Heart right ventricle (tissue), 16 donors: ENCODE measurements at places on chromosomes 12 and 14. TPM values are rescaled to one million over a fixed set of nuclear protein-coding genes. Genes with fewer than 3 reads are reported as not detected.

- DNase-seq: no peak
Observed at GRCh38 chr14:35189422-35189821, 67.1 kb downstream of the PRORP start.

GRCh38 chr12:97701901-97702300 is 239.3 kb downstream of the RMST start:
- no peak for DNase-seq

DNA sequence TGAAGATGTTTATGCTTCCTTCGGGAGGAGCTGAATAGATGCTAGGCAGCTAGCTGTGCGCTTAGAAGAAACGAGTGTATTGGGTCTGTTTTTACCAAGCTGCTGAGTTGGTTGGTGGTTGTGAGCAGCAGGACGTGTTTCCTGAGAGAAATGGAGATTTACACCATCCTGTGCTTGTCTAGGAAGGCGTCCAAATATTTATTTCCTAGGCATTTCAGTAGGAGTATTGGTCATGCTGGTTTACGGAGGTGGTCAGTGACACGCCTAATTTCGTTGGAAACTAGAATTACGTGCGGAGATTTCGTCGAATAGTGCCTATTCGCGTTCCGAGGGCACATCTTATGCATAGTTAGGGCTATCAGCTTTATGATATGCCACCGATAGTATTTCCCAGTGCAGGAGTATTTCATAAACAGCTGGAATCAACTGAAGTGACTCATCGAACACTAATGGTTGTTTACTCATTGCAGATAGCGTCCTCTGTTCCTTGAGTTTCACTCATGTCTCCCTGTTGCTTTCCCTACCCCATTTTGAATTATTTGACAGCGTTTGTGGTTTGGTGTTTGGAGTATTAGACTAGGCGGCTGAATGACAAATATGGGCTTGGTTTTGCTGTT is 780 bp downstream of the TBC1D15 start:
- no peak for DNase-seq

- DNase-seq: no peak
Observed at GRCh38 chr14:64970776-64971477, 1.2 kb downstream of the RAB15 start.

Gene KLRC3
- not detected for total RNA-seq

Gene LPAR5
- total RNA-seq: 5.1 TPM

Gene ZNF664
- total RNA-seq: 73.1 TPM
